Umbilical cord (tissue), 2 donors: ENCODE measurements at places on chromosomes 7 and 10. TPM values are rescaled to one million over a fixed set of nuclear protein-coding genes. Genes with fewer than 3 reads are reported as not detected.

DNA sequence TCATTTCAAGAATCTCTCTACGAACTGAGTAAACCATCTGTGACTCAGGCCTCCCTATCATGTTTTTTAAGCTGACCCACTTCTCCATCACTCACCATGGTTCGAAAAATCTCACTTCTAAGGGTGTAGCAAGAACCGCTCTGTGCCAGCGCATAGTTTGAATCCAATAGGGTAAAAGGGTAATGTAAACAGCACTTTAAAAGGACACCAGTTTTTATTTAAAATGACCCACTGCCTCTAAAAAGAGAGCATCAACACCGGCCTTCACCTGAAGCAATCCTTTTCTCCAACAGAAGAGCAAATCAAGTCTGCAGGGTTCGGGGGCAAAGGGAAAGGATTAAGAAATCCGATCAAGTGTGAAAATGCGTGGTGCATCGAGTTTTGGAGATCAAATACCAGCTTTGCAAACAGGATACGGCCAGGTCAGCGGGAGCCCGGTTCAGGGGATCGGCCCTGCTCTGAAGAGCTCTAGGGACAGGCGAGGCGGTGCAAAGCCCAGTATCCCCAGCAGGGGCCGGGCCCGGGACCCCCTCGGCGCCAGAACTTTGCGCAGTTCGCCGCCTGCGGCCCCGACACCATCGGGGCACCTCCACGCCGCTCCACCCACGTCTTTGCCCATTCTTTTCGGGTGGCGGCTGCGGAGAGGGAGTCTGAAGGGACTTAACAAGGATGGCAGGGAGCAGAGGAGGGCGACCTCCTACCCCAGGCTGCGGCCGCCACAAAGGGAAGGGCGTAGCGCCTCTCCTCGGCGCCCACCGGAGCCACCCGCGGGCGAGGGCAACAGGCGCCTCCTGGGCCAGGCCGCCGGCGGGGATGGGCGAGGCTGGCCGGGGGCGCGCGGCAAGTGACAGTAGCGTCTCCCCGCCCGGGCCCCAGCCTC lies 842 bp downstream of the NMT2 start:
- peak; percentile 45 for DNase-seq

DNA sequence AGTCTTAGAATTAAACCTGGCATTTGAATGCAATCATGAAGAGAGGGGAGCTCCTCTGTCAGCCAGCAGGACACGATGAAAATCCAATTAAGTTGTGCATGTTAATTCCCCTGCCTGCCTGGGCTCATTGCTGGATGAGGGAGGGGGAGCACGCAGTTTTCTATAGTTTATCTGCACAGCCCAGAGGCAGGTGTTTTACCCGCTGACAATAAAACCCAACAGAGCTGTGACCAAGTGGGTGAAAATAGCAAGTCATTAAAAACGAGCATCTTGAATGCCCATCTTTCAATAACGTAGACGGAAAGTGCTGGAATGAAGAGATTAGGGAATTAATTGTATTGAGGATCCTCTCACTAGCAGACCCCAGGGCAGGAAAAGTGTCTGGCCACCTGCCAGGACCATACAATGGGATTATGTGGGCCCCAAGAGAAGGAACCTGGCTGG lies 100.1 kb upstream of the FAM20C start:
- no peak for DNase-seq

GRCh38 chr10:129331207-129331838 lies 135.7 kb upstream of the MGMT start:
- DNase-seq, result no peak

- DNase-seq, result no peak
Measured at GRCh38 chr10:131642966-131643365, 257.8 kb upstream of the PPP2R2D start.

- DNase-seq, result no peak
Measured at GRCh38 chr7:28406192-28406591, 6.1 kb upstream of the CREB5 start.

DNA sequence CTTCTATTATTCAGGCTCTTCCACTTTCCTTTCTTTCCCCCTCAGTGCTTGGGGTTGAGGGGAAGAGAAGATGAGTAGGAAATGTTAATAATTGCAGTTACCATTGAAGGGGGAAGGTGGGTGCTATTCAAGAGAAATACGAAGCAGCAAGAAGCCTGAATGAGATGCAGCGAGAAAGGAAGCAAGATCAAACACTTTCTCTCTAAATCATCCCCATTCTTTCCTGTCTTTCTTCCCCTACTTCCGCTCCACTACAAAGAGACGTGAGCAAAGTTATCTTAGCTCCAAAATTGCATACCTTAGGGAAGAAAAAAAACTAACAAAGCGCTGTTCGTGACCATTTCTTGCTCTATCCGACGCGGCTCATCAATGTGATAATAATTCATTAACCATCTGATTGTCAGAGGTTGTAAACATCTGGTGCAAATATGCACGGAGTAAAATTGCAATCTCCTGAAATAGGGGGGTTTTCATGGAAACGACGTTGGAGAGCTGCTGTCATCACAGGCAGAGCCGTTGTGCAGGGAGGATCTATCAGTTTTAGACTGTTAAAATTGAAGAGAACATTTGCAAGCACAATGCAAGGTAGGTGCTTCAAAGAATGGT lies 15.2 kb upstream of the PARD3 start:
- no peak for DNase-seq

DNA sequence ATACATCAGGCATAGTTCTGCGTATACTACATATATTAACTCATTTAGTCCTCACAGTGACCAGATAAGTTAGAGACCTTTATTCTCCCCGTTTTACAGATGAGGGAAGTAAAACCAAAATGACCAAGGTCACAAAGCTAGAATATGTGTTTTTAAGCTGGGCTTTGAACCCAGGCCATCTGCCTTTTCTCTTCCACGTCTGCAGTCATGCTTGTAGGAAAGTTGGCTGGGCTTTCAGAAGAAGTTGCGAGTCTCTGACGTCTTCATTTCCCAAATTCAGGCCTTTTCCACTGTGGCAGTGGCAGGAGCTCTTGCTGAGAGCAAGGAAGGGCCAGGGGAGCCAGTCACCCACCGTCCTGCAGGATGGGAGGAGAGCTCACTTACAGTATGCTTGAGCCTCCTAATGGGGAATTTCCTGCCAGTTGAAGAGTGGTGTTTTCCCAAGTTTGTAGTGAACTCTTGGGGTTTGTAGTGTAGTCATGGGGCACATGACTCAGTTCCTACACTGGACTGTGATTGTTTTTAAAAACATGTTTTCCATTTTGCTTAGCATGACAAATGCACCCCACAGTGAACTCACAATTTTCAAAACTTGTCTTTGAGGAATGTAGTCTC lies 34.2 kb downstream of the CYP17A1 start:
- peak; percentile 90 for DNase-seq

DNA sequence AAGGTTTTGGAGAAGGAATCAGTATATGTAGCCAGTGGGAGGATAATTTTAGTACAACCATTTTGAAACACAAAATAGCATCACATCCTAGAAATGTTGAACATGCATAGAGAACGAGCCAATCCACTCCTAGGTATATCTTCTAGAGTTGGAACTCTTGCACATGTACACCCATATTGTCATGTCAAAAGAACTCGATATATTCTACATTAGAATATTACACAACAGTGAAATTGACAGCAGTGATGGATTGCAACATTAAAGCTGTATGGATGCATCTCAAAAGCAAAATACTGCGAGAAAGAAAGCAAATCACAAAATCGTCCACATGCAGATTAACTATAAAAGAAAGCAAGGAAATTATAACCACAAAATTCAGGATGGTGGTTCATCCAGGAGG lies 159.3 kb upstream of the NEBL start:
- DNase-seq, result no peak

DNA sequence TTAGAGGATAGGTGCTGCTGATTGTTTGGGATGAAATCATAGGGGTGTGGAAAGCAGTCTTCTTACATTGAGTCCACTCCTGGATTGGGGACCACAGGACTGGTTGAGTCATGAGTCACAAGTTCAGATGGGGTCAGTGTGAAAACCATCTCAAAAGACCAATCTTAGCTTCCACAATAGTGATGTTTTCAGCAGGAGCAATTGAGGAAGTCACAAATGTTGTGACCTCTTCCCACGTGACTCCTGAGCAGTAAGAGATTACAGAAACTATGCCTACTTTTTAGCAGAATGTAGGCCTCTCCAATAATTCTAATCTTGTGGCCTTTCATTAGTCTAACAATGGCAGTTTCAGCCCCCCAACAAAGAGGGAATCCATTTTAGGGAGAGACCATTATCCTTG lies 256.9 kb upstream of the CDC14C start:
- DNase-seq, result no peak

DNA sequence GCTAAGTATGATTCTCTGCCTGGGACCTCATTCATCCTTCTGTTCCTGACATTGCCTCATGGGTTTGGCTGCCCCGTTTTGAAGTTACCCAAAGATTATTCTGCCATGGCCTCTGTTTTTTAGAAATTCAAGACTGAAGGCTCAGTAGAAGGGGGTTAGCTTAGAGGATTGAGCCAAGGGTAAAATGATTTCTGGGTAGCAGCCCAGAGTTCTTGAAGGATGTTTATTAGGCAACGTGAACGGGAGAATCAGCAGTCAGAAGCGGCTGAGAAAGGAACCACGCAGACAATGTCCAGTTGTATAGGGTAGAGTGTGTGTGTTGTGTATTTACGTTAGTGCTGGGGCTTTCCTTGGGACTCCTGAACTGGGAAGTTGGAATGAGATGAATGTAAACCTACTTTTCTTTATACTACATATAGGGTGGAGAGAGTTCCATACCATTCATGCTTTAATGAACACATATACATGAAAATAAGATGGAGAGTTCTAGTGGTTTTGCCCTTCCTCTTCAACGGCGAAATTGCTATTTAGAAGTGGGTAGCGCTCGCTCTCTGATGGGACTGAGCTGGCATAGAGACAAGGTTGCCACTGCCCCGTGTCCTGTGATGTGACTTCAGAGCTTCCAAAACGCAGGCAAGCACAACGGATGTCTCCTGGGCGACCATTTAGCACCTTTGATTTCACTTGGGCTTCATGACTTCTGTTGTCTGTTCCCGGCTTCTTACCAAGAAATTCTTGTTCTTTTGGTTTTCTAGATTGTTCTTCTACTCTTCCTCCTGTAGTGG lies 35.0 kb upstream of the IL15RA start:
- no peak for DNase-seq

GRCh38 chr7:42274053-42274452 lies 37.0 kb upstream of the GLI3 start:
- DNase-seq, result no peak

DNA sequence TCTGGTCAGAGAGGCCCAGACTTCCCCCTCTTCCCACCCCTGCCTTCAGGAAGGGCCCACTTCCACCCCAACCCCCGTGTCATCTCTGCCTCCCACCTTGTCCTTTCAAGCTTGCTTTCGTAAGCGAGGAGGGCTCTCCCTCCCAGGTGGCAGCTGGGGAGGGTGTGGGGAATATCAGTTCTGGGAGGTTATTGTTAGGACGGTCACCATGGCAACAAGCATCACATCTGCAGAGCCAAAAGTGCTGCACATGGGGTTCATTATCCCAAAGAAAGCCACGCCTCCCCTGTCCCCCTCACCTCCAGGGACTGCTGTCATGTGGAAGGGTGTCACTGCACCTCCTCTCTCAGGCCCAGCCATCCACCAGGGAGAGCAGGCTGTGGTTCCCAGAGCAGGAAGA lies 2.6 kb upstream of the CAMK2B start:
- no peak for DNase-seq

GRCh38 chr10:130339911-130340310 lies 203.7 kb downstream of the GLRX3 start:
- DNase-seq, result no peak

DNA sequence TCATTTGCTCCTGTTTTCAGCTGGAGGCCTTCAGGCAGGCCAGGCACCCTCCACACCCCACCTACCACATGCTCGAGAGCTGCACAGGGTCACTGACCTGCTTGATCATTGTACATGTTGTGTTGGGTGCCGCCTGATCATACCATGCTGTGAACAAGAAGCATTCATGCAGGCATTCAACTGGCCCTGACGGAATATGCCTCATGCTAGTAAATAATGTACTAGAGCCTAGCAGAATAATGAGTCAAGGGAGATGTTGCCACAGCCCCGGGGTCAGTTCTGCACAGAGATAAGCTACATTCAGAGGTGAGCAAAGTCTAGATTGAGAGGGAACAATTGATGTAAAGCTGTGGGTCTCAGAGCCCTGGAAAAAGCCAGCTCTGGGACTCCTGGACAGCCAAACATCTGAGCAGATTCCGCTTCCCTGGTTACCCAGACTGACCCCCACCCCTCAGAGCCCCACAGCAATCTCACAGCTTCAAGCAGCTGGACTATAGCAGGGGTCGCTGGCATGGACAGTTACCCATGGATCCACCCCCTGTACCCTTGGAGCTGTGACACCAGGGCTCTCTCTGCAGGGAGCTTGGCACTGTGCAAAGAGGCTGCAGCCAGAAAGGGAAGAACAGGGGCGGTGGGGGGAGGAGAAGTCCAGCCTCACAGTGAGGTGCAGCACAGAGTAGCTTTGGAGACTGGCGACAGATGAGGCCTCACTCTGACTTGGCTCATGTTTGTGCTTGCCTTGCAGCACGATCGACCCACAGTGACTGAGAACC lies 86.6 kb downstream of the FRMPD2 start:
- DNase-seq, result no peak

DNA sequence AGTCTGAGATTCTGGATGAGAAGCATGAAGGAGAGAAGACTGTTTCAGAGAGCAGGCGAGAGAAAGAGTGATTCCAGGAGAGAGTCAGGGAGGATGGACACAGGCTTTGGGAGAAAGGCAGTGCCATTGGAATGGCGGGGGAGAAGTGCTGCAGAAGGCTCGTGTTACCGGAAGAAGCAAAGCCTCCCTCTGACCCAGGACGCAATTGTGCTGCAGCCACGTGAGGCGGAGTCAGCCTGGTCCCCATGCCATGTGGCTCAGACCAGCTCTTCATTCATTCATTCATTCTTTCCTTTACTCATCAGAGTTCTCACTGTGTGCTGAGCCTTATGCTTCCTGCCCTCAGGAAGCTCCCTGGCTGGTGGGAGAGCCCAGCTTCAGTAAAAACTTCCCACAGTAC lies 49.2 kb upstream of the COL13A1 start:
- DNase-seq, result no peak

- DNase-seq, result no peak
Measured at GRCh38 chr7:13578294-13578693, 411.2 kb downstream of the ETV1 start.

Gene TMEM229A
- 0.48 TPM for total RNA-seq

Gene CUZD1
- total RNA-seq, result not detected

Gene EPDR1
- 13.0 TPM for total RNA-seq

Gene NFE2L3
- total RNA-seq, result 2.4 TPM

Gene GIMAP5
- total RNA-seq, result 10.1 TPM

Gene CTNNA3
- 32.7 TPM for total RNA-seq

Gene PALD1
- total RNA-seq, result 4.8 TPM

Gene SLC39A12
- not detected for total RNA-seq
